ENCODE measurements at places on chromosomes 12 and 14. TPM values are rescaled to one million over a fixed set of nuclear protein-coding genes. Genes with fewer than 3 reads are reported as not detected.

- DNase-seq: no peak
- no peaks in the 10 kb centered on the region for H3K27me3 ChIP-seq
- H3K27ac ChIP-seq: no peak overlapping the region
- no peak overlapping the region for H3K4me3 ChIP-seq
These were observed 456.9 kb upstream of the TMEM132C start for GRCh38 chr12:127810041-127810440.

DNA sequence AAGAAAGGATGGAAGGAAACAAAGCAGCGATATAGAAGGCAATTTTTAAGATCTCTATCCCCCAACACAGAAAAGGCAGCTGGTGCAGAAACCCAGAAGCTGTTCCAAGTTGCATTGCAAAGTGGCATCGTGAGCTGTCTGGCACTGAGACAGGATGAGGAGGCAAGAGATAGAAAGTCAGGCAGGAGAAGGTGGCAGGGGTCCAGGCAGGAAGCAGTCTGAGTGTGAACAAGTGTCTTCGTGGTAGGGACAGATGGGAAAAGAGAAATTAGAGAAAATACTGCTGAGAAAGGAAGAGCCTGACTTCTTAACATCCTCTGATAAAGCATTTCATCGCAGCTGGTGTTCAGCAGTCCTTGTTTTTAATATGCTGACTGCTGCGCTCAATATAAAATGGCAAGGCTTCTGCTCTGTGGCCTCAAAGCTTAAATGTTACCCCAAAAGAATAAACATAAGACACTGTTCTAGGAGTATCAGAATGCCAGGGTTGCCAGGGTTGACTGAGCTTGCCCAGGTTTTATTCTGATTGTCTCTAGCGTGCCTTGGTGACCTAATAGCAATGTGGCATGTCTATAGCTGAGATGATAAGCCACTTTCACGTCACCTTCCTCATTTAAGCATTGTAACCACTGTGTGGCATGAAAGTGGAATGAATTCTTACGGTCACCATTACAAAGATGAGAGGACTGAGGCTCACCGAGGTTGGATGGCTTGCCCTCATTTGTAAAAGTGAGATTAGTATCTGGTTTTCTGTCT, 397.6 kb downstream of the NUAK1 start:
- no peaks in the 10 kb centered on the region for H3K4me1 ChIP-seq
- H3K27me3 ChIP-seq: no peaks in the 10 kb centered on the region
- no peaks in the 10 kb centered on the region for H3K36me3 ChIP-seq
- H3K4me3 ChIP-seq: no peak overlapping the region

The SERPINA6 gene
- 1.7 TPM for total RNA-seq

- peaks cover 4% of the 10 kb centered on the region for H3K36me3 ChIP-seq
- H3K27ac ChIP-seq: peak overlapping the region; percentile 45
- no peak overlapping the region for H3K4me3 ChIP-seq
- H3K27me3 ChIP-seq: no peaks in the 10 kb centered on the region
- peaks cover 18% of the 10 kb centered on the region for H3K4me1 ChIP-seq
- DNase-seq: no peak
These were observed 30.1 kb upstream of the PNMA1 start for GRCh38 chr14:73744175-73744867.

DNA sequence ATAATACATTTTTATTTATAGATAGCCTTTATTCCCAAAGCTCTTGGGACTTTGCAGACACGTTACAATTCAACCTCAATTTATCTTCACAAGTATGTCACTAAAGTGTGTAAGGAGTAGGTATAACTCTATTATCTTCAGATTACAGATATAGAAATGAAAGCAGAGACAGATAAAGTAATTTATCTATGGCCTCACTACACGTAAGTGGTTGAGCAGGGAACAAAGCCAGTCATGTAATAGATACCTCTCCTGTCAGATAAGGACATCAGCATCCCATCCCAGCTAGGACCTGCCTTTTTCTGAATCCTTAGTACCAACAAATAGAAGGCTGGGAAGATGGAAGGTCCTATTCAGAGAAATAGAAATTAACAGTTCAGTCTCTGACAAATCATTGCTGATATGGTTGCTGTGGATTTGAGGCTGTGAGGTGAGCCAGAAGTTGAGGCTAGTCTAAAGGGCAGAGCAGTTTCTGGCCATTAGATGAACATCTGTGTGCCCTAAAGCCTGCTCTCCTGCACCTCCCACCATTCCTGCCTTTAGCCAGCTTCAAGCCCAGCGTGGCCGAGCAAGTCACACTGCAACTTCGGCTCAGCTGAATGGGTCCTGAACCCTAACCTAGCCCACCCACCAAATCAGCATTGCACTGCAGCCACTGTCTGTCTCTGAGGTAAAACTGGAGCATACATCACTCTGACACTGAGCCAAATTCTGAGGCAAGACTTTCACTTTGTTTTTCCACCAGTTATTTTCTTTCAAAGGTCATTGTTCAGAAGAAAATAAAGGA, 71.1 kb upstream of the PLEKHA5 start:
- no peak for DNase-seq
- H3K4me3 ChIP-seq: no peak overlapping the region
- H3K27me3 ChIP-seq: no peaks in the 10 kb centered on the region
- peaks cover 7% of the 10 kb centered on the region for H3K4me1 ChIP-seq
- no peak overlapping the region for H3K27ac ChIP-seq
- no peaks in the 10 kb centered on the region for H3K36me3 ChIP-seq

Measured in kidney (tissue), 22 donors.